ENCODE measurements at places on chromosomes 2 and 18.

- no peak for DNase-seq
These were observed 146.8 kb downstream of the TGIF1 start for GRCh38 chr18:3596637-3597384.

GRCh38 chr18:1526991-1527390, 622.3 kb downstream of the ADCYAP1 start:
- DNase-seq, result no peak

- DNase-seq, result no peak
These were observed 310.8 kb downstream of the PIEZO2 start for GRCh38 chr18:10838553-10838952.

DNA sequence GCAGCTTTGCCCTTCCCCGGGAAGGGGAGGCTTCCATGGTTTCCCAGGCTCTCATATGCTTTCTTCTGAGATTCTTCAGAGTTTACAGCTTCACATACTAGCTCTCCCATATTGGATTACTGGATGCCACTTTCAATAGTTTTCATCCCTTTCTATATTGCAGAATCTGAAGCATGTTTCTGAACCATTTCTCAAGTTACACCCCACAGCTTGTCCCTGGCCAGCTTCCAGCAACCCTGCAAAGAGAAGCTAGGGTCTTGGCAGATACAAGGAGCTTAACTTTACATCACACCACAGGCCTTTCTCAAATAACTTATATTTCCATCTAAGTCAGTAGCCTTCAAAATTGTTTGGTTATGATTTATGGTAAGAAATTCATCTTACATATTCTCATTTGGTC, 39.6 kb downstream of the LHCGR start:
- DNase-seq, result no peak

- DNase-seq, result no peak
These were observed 60.3 kb downstream of the CELF4 start for GRCh38 chr18:37505321-37505720.

- DNase-seq, result no peak
These were observed 210.6 kb downstream of the TMEM247 start for GRCh38 chr2:46689993-46690392.

- DNase-seq, result no peak
These were observed 14.5 kb upstream of the PLA2R1 start for GRCh38 chr2:160076914-160077313.

DNA sequence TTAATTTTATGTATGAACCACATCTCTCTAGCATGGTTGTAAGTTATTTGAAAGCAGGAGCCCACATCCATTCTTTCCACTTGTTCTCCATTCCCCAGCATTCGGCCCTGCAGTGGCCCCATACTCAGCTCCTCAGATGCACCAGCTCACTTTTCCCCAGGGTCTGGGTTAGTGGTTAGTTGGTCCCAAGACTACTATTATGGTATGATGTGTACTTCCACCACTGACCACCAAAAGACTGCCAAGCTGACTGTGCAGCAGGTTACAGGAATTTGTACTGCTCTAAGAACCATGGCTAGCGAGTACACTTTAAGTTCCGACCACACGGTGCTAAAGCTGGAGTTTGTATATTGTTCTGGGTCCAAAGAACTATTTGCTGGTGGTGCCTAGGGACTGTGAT, 413.6 kb upstream of the TCF4 start:
- no peak for DNase-seq

- DNase-seq, result no peak
These were observed 799 bp downstream of the CEP68 start for GRCh38 chr2:65057054-65057375.

GRCh38 chr2:99682275-99683060, 192.7 kb upstream of the REV1 start:
- DNase-seq, result no peak

GRCh38 chr2:52238782-52239181, 1206.8 kb upstream of the NRXN1 start:
- no peak for DNase-seq

GRCh38 chr2:47189635-47190034, 34.5 kb upstream of the STPG4 start:
- DNase-seq, result no peak

GRCh38 chr18:54529444-54529843, 61.6 kb upstream of the DYNAP start:
- no peak for DNase-seq

DNA sequence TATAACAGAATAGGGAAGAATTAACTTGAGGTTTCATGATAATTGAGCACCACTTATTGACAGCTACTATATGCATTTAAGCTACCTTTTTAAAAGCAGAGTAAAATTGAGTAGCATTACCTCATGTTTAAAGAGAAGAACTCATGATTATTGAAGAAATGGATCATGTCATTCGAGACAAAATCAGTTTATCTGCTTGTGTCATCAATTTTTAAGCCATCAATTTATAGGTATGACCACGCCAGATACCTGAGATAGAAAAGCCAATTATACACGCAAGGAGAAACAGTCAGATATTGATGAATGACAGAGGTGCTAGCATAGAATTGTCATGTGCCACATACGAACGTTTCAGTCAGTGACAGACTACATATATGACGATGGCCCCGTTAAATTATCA, 28.4 kb downstream of the DSG2 start:
- DNase-seq, result no peak

DNA sequence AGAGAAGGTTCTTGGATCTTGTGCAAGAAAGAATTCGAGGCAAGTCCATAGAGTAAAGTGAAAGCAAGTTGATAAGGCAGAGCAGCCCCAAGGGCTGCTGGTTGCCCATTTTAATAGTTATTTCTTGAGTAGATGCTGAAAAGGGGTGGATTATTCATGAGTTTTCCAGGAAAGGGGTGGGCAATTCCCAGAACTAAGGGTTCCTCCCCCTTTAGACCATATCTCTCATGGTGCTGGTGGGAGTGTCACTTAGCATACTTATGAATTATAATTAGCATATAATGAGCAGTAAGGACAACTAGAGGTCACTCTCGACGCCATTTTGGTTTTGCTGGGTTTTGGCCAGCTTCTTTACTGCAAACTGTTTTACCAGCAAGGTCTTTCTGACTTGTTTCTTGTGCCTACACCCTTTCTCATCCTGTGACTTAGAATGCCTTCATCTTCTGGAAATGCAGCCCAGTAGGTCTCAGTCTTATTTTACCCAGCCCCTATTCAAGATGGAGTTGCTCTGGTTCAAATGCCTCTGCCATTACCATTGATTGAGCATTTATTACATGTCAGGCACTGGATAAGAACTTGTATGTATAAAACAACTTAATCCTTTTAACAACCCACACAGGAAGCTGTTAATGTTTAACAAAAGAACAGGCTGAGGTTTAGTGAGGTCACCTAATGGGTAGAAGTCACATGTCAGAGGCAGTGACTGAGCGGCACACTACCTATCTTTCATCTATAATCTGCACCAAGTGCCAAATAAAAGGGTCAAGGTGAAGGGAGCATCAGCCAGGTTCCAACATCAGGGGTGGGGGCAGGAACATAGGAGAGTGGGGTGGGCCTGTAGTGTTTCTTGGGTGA, 250.9 kb downstream of the ICOS start:
- DNase-seq, result no peak

DNA sequence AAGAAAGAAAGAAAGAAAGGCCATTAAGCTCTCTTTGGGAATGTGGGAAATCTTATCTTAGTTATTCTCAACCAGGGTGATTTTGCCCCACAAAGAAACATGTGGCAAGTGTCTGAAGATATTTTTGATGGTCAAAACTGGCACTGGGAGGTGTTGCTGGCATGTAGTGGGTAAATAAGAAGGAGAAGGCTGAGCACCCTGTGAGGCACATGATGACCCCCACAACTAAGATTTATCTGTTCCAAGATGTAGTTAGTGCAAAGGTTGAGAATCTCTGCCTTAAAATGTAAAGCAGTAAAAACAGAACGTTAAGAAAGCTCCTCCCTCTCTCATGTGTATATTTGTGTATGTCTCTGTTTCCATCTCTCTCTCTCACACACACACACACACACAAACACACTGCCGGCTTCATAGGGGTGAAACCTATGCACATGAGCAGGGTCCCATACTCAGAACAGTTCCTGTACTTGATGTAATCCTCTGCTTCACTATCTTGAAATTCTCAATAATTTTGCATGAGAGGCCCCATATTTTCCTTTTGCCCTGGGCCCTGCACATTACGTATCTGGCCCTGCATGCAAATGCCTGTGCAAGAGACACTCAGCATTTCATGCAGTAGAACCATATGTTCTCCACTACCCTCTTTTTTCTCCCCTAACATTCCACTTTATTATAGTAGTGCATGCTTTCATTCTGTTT, 94.3 kb downstream of the MREG start:
- no peak for DNase-seq

DNA sequence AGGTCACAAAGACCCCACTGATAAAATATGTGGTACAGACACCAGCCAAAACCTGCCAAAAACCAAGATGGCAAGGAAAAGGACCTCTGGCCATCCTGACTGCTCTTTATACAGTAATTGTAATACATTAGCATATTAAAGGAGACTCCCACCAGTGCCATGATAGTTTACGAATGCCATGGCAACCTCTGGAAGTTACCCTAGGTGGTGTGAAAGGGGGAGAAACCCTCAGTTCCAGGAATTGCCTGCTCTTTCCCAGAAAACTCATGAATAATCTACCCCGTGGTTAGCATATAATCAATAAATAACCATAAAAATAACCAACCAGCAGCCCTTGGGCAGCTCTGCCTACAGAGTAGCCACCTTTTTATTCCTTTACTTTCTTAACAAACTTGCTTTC, 129.8 kb upstream of the EPB41L3 start:
- DNase-seq, result no peak

DNA sequence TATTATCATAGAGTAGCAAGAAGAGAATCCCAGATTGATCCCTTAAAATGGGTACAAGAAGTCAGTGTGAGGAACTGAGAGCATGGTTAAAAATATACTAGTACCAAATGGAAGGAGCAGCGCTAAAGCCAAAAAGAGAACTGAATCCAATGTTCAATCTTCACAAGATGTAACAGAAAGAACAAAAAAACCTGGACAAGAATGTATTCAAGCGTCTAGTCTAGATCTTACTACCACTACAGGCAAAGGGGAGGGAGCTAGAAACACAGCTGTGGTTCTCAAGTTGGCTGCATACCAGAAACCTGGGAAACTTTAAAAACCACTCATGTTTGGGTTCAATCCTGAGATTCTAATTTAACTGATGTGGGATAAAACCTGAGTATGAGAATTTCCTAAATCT, 57.5 kb downstream of the PIAS2 start:
- no peak for DNase-seq

DNA sequence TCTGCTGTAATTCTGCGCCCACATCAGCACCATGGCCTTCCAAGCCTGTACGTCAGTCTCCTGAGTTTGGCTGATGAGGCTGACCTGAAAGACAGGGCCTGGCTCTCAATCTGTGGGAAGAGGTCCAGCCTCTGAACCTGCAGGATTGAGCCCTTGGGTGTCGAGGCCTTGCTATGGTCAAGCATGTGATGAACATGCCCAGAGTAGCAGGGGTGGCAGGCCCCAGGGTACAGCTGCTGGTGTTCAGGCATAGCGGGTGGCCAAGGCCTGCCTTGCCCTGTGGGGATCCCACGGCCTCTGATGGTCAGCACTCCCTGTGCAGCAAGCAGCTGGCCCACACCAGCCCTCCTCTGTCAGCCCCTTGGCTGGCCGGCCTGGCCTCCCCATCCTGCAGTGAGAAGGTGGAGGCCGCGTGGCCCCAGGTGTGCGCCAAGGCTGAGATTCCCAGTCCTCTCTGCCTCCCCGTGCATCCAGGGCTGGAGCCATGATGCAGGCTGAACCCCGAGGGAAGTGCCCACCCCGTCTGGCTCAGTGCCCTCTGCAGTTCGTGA, 298.4 kb downstream of the NDUFA10 start:
- no peak for DNase-seq

- no peak for DNase-seq
These were observed 1027.7 kb downstream of the TMEM182 start for GRCh38 chr2:103789381-103790095.

GRCh38 chr2:168712053-168712452, 90.4 kb upstream of the NOSTRIN start:
- DNase-seq, result no peak

DNA sequence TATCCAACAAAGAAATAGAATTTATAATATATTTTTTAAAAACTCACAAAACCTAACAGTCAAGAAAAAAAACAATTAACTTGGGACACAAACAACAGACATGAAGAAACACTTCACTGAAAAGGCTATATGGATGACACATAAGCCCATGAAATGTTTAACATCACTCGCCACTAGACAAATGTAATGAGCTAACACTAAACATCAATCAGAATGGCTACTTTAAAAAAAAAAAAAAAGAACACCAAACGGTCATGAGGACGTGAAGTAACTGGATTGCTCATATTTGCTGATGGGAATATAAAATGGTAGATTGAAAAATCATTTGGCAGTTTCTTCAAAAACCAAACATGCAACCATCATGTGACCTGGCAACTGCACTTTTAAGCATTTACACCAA, 97.3 kb upstream of the RGPD4 start:
- no peak for DNase-seq

DNA sequence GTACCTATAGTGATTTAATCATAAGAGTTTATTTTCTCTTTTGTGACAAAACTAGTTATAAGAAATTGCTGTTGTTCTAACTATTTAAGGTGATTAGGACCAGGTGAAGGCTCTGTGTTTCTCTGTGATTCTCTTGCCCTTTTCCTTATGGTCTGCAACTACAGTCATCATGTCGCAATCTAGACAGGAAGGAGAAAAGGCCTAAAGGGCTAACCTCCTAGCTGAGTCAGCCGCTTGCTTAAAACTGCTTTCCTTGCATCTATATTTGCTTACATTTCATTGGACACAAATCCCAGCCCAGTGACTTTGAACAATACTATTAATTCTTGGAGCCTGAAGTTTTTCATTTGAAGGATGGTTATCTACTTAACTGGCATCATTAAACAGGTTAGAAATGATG, 93.1 kb downstream of the PIK3C3 start:
- no peak for DNase-seq

DNA sequence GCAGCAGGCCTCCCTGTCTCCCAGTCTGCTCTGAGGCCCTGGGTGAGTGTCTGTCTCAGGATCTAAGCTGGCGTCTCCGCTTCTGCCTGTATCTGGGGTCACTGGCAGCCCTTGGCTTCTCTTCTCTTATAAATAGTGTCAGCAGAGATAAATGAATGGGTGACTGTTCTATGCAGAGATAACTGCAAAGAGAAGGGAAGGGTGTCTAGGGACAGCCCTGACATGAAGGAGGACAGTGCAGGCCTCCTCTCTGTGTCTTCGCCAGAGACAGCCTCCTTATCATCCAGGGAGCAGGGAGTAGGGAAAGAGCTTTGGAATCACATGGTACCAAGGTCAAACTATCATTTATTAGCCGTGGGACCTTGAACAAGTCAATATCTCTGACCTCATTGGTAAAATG, 28.3 kb upstream of the GMPPA start:
- DNase-seq, result no peak

DNA sequence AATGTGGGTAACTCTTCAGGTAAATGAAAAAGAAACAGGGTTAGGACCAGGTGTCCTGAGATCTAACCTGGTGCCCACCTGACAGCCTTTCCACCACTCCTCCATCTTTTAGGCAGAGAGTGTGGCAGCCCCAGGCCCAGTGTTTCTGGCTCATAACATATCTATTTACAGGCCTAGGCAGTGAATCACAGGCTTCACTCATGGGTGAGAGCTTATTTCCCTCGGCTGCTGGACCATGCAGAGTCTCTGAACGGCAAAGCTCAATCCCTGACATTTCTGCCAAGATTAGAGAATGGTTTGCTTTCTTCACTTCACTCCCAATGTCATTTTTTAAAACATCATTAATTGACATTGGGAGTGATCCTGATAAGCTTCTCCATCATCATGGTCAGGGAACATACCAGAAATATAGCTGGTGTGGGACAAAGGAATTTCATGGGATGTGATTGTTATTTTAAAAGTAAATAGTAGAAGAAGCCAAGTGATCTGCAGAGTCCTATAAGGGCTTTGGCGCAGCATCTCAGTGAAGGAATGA, 323.9 kb downstream of the SETBP1 start:
- DNase-seq, result no peak

All from activated naive CD4-positive, alpha-beta T cell (primary cell).